Thymus (tissue), 14 donors: ENCODE measurements at places on chromosomes 13 and 19. TPM values are rescaled to one million over a fixed set of nuclear protein-coding genes. Genes with fewer than 3 reads are reported as not detected.
A peak's percentile ranks its signal among the peaks of the same experiment; 100 is the strongest.

DENND1C gene
- 6.8 TPM for total RNA-seq

GRCh38 chr13:64239372-64239771, 2823.7 kb upstream of the PCDH20 start:
- no peak for DNase-seq
- H3K36me3 ChIP-seq, result no peaks in the 10 kb centered on the region
- no peak overlapping the region for H3K27ac ChIP-seq
- no peaks in the 10 kb centered on the region for H3K27me3 ChIP-seq
- no peaks in the 10 kb centered on the region for H3K4me1 ChIP-seq

DNA sequence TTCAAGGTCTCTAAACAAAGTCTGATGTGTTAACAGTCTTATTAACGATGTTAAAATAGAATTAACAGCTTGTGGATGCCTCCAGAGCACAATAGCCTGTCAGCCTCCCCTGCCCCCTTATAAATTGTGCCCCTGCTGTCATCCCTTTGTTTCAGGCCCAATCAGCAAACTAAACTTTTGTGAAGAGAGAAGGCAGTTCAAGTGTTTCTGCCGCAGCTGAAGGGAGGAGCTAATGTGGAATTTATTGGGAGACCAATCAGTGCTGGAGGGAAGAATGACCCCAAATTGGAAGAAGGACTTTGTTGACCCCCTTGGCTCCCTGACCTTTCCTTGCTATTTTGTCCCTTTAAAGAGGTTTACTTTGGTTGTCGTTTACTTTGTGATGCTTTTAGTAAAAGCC, 160.5 kb downstream of the TM9SF2 start:
- H3K27me3 ChIP-seq, result peaks cover 22% of the 10 kb centered on the region
- H3K4me1 ChIP-seq, result peaks cover 6% of the 10 kb centered on the region
- H3K27ac ChIP-seq, result no peak overlapping the region
- no peaks in the 10 kb centered on the region for H3K36me3 ChIP-seq
- H3K4me3 ChIP-seq, result no peak overlapping the region
- DNase-seq, result no peak

- peak overlapping the region; percentile 90 for H3K27ac ChIP-seq
- H3K27me3 ChIP-seq, result no peaks in the 10 kb centered on the region
- H3K4me1 ChIP-seq, result peaks cover 66% of the 10 kb centered on the region
- no peaks in the 10 kb centered on the region for H3K36me3 ChIP-seq
- no peak overlapping the region for H3K4me3 ChIP-seq
These were observed 3.5 kb upstream of the HOOK2 start for GRCh38 chr19:12778905-12779161.

DNA sequence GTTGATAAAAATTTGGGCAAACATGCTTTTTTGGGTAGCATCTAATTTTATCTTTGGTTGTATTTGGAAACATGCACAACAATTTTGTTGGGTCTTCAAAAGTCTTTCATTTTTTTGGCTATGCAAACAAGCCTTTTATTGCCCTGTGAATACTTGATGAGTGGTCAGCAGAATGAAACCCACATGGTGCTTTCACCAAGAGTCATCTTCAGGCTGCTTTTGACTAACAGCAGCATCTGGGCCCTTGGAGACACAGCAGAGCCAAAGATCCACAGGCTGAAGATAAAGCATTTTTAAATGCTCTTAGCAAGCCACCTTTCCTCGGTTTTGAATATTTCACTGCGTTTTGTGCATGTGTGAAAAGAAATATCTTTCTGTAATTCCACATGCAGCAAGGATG, 154.9 kb downstream of the FGF9 start:
- H3K27ac ChIP-seq, result no peak overlapping the region
- H3K27me3 ChIP-seq, result no peaks in the 10 kb centered on the region
- H3K4me3 ChIP-seq, result no peak overlapping the region
- no peaks in the 10 kb centered on the region for H3K36me3 ChIP-seq
- no peaks in the 10 kb centered on the region for H3K4me1 ChIP-seq

GRCh38 chr19:18649371-18650020, 12.7 kb downstream of the KLHL26 start:
- H3K4me1 ChIP-seq, result no peaks in the 10 kb centered on the region
- H3K27me3 ChIP-seq, result peaks cover 14% of the 10 kb centered on the region
- H3K36me3 ChIP-seq, result peaks cover 3% of the 10 kb centered on the region
- no peak overlapping the region for H3K27ac ChIP-seq
- no peak for DNase-seq

CEBPG gene
- total RNA-seq, result 16.8 TPM
